Activated T-cell treated with anti-CD3 and anti-CD28 coated beads, Interleukin-2, amount 50 U/mL, for 48 hours (primary cell): ENCODE measurements at places on chromosomes 2 and 18.

GRCh38 chr2:122003196-122003940 is 247.9 kb downstream of the TSN start:
- DNase-seq: no peak

- no peak for DNase-seq
Measured at GRCh38 chr2:114079366-114080004, 189.6 kb downstream of the ACTR3 start.

- no peak for DNase-seq
Measured at GRCh38 chr2:237324837-237325236, 89.1 kb downstream of the COL6A3 start.

DNA sequence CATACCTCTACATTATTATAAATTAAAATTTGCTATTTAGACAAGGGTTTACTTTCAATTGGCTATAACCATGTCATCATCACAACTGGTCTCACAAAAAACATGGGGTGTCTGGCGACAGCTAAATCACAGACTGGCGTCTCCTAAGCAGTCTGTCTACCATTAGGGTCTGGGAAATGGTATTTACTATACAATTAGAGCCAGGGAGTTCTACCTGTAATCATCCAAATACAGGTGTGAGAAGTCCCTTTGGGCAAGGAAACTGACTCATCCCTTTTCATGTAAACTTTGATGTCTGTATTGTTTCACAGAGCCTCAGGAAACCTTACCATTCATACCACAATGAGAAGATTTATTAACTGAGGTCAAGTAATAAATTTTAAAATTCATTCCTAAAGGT is 126.7 kb downstream of the OLA1 start:
- DNase-seq: no peak
